ENCODE measurements at places on chromosomes 3 and 15.

- no peak for DNase-seq
These were observed 71.0 kb downstream of the CCK start for GRCh38 chr3:42194943-42195510.

DNA sequence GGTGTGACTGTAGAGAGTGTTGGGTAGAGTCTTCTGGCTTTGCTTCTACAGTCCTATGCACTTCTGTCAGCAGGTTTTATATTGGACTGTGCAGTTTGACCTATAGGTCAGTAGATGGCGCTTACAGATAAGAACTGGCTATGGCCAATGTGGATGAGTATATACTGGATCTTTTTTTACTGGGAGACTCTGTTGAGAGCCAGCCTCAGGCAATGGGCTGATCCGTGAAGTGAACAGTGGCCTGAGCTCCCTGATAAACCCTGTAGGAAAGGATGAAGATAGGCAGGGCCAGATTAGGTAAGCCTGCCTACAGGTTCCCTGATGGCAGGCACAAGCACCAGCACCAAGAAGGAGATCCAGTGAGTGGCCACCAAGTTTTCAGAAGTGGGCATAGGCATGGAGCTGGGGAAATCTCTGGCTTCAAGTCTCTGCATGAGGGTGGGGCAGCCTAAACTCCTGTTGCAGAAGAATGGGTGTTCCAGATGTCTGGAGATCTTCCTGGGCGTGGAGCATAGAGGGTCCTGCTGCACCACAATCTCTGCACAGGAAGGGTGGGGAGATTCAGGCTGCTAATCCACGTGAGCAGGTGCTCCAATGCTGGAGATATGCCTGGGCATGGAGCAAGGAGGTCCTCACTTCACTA is 326.0 kb upstream of the SGO1 start:
- no peak for DNase-seq

DNA sequence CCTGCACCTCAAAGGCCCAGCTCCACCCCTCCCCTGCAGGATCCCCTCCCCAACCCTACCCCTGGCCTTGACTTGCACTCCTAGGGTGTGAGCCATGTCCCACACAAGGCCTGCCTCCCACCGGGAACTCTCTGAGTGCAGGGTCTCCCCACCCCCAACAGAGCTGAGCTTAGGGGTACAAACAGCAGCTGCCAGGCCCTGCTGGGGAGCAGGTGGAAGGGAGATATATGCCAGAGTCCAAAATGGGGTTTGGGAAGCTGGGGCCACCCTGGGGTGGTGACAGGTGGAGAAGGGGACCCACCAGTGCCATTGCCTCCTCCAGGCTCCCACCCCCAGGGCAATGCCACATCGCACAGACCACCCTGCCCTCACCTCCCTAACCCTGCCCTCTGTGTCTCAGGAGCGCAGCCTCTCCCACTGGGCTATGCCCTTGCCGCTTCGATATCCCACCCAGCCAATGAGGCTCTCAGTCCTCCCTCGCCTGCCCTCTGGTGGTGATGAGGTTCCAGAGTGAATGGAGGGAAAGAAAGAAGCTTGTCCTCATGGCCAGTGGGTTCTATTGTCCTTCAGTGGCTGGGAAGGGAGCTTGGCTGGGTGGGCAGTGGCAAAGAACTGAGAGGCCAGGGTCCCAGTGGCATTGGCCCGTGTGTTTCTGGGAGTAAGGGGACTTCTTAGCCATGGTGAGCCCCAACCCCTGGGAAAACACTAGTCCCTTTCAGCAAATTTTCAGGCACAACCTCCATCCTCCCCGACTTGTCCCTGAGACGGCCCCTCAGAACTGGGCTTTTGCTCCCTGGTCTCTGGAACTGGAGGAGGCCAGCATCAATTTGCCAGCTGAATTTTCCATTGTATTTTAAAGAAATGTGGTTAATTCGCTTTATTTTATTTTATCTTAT is 46.8 kb downstream of the CYP11A1 start:
- DNase-seq, result no peak

DNA sequence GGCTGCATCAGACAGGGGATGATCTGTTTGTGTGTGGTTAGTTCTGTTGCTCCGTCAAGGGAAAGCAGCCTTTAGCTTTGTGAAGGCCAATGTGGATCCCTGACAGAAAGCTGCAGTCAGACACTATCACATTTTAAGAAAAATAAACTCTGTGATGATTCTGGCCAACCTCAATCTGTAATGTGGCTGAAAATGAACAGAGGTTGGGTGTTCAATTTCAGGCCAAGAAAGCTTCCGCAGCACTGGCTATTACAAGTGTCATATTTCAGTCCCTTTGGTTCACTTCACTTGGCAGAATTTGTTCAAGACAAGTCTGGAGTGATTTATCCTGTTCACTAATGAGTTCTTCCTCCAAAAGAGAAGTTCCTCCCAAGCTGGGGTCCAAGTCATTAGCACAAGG is 571.8 kb upstream of the IL12A start:
- DNase-seq, result no peak
